ENCODE measurements at places on chromosomes 11 and 22.

DNA sequence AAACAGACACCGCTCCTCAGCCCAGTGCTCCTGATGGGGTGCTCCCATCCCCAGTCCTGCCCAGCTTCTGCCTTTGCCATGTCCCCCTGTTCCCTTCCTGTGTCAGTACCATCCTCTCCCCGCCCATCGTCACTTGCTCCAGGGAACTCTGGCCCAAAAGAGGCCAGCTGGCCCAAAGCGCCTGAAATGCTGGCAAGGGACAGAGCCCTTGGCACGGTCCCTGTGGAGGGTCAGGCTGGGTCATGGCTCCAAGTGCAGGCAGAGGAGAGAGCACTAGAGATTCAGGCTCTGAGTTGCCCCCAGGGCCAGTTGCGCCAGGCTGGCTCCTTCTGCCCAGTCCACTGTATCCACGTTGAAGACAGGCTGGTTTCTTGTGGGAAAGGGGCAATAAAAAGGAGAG lies 8.4 kb upstream of the HDHD5 start:
- DNase-seq, result no peak

GRCh38 chr11:86386746-86387145 lies 12.1 kb downstream of the CCDC81 start:
- no peak for DNase-seq

GRCh38 chr22:19816372-19817119 lies 38.1 kb downstream of the GNB1L start:
- DNase-seq, result peak; percentile 15

DNA sequence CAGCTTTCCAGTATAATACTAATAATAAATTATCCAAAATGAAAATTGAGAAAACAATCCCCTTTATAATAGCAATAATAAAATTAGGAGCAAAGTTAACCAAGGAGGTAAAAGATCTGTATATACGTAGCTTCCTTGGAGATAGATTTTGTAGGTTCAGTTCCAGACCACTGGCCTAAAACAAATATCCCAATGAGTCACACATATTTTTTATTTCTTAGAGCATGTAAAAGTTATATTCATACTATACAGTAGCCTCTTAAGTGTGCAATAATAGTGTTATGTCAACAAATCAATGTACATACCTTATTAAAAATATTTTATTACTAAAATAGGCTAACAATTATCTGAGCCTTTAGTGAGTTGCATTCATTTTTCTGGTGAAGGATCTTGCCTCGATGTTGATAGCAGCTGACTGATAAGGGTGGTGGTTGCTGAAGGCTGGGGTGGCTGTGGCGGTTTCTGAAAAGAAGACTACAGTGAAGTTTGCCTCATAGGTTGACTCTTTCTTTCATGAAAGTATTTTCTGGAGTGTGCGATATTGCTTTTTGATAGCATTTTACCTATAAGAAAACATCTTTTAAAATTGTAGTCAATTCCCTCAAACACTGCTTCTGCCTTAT lies 178.5 kb downstream of the ARHGAP42 start:
- DNase-seq, result no peak

- DNase-seq, result no peak
These were observed 1.7 kb upstream of the SCUBE2 start for GRCh38 chr11:9092853-9093778.

DNA sequence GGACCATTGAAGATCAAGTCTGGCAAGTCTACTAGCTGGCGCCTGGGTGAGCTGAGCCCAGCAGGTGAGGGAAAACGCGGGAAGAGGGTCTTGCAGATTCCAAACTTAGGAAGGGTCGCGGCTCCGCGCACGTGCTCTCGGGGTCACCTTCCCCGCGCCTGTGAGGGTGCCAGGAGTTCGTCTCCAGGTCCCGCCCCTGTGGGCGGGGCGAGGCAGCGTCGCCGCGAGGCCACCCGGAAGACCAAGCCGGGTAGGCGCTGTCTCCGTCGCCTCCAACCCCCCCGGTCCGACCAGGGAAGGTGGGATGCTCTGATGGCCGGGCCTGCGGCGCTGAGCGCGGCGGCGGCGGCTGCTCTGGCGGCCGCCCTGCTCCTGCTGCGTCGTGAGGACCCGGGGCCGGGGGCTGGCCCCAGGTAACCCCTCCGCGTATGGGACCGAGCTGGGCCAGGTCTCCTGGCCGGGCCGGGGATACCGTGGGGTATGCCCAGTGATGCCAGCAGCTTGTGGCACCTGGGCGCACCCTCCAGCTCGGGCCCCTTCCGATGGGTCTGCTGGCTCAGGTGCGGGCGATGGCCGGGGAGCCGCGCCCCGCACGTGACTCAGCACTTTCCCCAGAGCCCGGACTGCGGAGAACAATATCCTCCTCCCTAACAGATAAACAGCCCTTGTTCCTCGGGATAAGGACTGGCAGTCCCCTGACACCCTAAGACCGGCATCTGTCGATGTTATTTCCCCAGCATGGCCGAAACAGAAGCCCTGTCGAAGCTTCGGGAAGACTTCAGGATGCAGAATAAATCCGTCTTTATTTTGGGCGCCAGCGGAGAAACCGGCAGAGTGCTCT lies at the start of gene HTATIP2:
TSS of gene HTATIP2 (plus strand) at position 215 of the 841 bp plus-strand sequence. CDS start at position 739, 524 bp downstream.
- peak; percentile 81 for DNase-seq

DNA sequence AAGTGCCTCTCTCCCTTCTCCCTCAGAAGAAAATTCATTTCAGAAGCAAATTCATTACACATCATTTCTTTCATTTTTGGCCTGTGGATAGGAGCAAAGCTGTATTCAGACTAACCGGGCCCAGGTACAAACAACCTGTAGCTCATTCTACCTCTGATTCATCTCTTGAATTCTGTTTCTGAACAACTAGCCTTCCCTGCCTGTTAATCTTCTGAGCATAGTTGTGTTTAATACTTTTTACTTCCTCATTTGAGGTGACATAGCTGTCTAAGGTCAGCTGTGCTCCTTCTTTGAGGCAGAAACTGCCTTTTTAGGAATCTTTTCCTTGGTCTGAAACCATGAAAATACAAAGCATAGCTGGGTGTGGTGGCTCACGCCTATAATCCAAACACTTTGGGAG lies 12.6 kb upstream of the IL18BP start:
- DNase-seq, result no peak

GRCh38 chr11:73236854-73237253 lies 18.8 kb downstream of the P2RY2 start:
- DNase-seq, result peak; percentile 54

- DNase-seq, result no peak
These were observed 332.2 kb downstream of the INSC start for GRCh38 chr11:15446929-15447328.

GRCh38 chr11:7495882-7496551 lies 10.7 kb downstream of the OLFML1 start:
- DNase-seq, result no peak

DNA sequence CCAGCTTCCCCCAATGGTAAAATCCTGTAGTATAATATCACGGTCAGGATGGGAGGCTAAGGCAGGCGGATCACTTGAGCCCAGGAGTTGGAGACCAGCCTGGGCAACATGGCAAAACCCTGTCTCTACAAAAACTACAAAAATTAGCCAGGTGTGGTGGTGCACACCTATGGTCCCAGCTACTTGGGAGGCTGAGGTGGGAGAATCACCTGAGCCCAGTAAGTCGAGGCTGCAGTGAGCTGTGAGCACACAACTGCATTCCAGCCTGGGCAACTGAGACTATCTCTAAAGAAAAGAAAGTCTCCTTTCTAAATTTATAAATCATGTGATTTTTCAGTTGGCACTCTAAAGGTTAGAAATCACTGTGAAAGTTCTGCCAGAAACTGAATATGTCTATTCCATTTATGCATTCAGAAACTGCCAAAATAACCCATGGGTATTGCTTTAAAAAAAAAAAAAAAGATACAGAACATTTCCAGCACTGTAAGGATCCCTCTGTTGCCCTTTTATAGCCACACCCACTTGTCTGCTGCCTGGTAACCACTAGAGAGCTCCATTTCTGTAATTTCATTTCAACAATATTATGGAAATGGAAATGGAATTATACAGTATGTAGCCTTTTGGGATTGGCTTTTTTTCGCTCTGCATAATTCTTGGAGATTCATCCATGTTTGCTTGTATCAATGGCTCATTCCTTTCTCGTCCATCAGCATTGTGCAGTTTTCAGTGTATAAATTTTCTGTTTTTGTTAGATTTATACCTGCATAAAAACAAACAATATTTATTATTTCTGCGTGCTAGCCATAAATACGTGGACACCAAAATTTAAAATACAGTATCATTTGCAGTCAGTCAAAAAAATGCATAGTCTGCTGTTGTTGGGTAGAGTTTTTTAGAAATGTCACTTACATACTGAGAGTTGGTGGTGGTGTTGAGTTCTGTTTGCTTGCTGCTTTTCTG lies 9.4 kb downstream of the CDC45 start:
- DNase-seq, result no peak
